Stomach (tissue), 19 donors: ENCODE measurements at places on chromosomes 16 and 17. TPM values are rescaled to one million over a fixed set of nuclear protein-coding genes. Genes with fewer than 3 reads are reported as not detected.

- DNase-seq = no peak
These were observed 205.6 kb downstream of the GRIN2A start for GRCh38 chr16:9976601-9977000.

DNA sequence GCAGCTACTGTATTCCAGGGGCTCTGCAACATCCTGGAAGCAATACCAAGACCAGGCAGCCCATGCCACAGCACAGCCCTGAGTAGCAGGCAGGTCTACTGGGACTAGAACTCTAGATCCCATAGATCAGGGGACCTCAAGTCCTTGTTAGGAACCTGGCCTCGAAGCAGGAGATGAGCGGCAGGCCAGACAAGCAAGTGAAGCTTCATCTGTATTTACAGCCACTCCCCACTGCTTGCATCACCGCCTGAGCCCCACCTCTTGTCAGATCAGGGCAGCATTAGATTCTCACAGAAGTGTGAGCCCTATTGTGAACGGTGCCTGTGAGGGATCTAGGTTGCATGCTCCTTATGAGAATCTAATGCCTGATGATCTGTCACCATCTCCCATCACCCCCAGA lies 295.7 kb upstream of the TNRC6C start:
- no peak for DNase-seq

DNA sequence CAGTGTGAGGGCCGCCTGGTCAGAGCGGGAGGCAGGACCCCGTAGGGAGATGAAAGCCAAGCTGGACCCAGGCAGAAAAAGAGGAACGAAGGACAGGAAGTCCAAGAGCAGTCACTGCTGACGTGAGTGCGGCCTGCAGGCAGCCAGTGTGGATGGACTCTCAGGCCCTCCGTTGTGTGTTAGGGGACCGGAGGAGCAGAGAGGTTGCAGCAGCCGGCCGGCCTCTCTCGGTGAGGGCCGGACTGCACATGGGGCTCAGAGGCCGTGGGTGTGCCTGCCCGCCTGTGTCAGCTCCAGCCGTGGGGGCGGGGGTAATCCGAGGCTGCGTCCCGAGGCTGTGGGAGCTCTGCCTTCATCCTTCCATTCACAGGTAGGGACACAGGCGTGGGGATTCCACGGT lies 67.4 kb downstream of the JPH3 start:
- no peak for DNase-seq

DNA sequence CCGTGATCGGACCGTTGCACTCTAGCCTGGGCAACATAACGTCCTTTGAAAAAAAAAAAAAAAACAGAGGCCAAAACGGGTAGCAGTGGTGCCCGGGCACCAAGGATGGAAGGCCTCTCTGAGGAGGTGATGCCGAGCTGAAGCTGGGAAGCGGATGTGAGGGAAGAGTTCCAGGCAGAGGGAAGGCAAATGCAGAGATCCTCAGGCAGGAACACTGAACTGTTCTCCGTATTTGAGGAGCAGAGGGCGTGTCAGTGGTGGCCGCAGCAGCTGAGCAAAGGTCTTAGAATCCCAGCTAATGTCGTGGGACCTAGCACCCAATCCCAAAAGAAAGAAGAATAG lies 656 bp upstream of the KCTD13 start:
- no peak for DNase-seq

- no peak for DNase-seq
These were observed 220.1 kb upstream of the GSE1 start for GRCh38 chr16:85392756-85393673.

DNA sequence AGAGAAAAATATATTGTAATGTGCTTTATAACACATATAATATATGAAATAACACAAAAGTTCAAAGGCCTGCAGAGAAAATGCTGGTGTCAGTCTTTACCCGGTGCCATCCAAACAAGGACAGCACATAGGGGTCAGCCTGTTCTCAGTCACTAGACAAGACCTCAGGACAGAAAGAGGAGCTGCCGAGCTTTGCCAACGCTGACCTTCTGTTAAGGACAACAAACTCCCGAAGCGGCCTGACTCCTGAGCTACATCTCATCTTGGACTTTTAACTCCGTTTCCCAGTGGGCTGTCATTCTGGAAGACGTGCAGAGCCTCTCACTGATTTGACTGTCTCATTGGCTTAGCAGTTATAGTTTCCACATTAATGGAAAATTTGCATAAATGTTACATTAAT lies 6.9 kb downstream of the ELAC2 start:
- DNase-seq = no peak

GRCh38 chr16:89341697-89342694 lies 124.5 kb downstream of the ZNF778 start:
- DNase-seq = no peak

GRCh38 chr17:40777971-40778370 lies 4.4 kb downstream of the KRT27 start:
- DNase-seq = no peak

DNA sequence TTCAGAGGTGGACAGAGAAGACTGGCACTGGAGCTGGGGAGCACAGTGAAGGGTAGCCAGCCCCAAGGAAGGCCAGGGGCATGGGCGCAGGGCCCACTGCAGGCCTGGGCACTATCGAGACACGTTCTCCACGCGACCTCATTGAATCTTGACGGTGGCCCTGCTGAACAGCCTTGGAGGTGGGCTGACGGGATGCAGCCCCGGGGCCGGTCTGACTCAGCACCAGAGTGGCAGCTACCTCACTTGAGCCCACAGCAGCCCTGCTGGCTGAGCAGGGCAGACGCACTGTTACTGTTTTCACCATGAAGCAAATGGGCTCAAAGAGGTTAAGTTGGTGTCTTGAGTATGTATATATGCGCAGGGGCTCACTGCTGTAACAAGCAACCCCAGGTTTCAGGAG lies 78.8 kb upstream of the FOXF1 start:
- no peak for DNase-seq

GRCh38 chr16:79316004-79316458 lies 284.5 kb downstream of the MAF start:
- no peak for DNase-seq

DNA sequence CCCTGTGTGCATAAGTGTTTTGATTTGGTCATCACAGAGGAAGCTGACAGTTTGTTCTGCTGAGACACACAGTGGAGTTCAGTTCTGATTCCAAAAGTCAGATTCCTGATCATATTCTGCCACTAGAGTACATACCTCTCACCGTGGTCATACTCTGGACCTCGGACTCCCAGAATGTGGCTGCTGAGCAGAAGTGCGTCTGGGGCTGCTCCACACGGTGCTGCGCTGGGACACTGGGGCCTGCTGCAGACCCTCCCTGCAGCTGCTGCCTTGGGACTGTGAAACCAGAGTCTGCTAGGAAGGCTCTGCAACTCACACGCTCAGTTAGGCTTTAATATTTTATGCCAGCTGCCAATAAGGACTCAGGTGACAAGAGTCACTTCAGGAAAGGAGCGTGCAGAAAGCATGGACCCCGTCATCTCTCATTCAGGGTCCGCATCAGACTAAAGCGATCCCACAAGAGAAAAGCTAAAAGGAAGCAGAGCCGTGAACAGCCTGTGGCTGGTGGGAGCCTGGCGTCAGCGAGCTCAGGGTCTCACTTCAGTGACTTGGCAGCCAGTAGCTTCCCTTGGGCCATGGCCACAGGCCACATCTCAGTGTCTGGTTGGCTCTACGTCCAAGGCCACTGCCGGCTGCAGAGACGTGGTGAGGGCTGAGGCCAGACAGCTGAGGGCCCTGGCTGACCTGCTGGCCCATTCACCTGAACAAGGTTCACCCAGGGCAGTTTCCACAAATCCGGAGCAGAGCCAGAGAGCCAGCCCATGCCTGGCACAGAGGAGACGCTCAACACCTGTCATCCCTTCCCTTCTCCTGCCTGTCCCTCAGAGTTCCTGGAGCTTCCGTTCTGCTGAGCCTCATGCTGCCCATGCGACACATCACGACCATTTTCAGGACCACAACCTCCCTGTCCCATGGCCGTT lies 24.7 kb upstream of the KIFC3 start:
- DNase-seq = no peak

GRCh38 chr16:54932737-54933254 lies 2.1 kb downstream of the IRX5 start:
- peak; percentile 16 for DNase-seq

DNA sequence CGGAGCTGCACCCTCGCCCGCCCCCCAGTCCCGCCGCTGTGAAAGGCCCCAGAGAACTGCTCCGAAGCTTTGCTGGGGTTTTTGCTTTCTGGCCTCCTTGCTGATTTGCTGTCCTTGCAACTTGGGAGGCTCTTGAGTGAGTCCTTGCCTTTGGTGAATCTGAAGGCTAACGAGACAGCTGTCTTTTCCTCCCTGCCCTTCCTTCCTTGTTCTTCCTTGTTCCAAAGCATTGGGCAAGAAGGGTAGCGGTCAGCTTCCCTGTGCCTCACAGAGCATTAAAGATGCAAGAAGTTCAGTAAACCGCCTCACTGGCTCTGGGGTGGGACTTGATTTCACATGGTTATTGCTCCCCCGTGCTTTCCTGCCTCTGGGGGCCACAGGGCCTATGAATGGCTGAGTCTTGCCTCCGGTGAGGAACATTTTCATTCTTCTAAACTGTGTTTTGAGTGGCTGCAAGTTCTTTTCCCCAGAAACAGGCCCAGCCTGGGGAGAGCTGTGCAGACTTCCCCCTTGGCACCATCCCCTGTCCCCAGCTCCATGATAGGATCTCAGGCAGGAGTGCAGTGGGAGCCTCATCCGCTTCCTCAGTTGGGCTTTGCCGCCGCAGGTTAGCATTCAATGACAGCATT lies 1.4 kb downstream of the YPEL2 start:
- DNase-seq = peak; percentile 56

GPATCH8 gene
- 18.0 TPM for total RNA-seq

IRX5 gene
- total RNA-seq = not detected

KCNJ18 gene
- not detected for total RNA-seq

ZNF385C gene
- not detected for total RNA-seq

TP53TG3C gene
- not detected for total RNA-seq

SPATA33 gene
- total RNA-seq = 5.9 TPM

WNT9B gene
- total RNA-seq = not detected

STH gene
- total RNA-seq = not detected

ITGAX gene
- 4.8 TPM for total RNA-seq

NPIPB9 gene
- 7.1 TPM for total RNA-seq

CCL5 gene
- 2.6 TPM for total RNA-seq

CNGB1 gene
- not detected for total RNA-seq
